Stimulated activated CD4-positive, alpha-beta T cell treated with anti-CD3 and anti-CD28 coated beads, Interleukin-1b, Interleukin-23, amount 100 ng/mL, for 4 hours (primary cell): ENCODE measurements at places on chromosomes 3 and 15.

GRCh38 chr3:57078344-57078634 is 17.8 kb downstream of the SPATA12 start:
- no peak for DNase-seq

DNA sequence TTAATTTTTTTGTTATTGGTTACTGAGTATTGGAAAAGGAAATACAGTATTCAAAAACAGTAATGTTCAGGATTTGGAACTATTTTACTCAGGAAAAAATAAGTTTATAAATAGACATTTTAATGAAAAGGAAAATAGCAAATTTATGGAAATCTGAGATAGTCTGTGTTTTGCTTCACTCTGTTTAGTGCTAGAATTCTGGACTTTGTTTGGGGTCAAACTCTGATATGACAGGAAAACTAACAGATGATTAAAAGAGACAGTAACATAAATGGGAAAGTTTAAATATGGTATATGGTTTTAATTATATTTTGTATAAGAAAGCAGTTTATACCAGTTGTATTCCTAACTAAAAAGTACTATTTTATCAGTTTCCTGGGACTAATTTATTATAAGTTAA is 17.4 kb downstream of the SETD5 start:
- no peak for DNase-seq

GRCh38 chr3:181362378-181362777 is 349.3 kb upstream of the SOX2 start:
- DNase-seq = no peak

GRCh38 chr15:85743392-85744055 is 51.2 kb downstream of the KLHL25 start:
- DNase-seq = no peak

- DNase-seq = no peak
Measured at GRCh38 chr3:157175691-157176507, 16.0 kb upstream of the CCNL1 start.

DNA sequence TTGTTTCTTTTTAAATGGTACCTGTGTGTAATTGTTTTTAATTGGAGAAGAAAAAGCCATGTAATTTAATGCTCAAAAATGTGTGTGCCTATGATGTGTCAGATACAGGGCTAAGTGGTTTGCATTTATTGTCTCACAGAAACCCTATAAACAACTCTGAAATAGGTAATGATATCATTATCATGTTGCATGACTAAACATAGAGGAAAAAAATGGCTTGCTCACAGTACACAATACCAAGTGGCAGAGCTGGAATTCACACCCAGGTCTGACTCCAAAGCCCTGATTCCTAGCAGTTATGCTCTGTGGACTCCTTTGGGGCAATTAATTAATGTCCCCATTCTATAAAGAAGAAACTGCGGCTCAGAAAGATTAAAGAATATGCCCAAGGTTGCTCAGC is 237.4 kb upstream of the TRIM42 start:
- no peak for DNase-seq

DNA sequence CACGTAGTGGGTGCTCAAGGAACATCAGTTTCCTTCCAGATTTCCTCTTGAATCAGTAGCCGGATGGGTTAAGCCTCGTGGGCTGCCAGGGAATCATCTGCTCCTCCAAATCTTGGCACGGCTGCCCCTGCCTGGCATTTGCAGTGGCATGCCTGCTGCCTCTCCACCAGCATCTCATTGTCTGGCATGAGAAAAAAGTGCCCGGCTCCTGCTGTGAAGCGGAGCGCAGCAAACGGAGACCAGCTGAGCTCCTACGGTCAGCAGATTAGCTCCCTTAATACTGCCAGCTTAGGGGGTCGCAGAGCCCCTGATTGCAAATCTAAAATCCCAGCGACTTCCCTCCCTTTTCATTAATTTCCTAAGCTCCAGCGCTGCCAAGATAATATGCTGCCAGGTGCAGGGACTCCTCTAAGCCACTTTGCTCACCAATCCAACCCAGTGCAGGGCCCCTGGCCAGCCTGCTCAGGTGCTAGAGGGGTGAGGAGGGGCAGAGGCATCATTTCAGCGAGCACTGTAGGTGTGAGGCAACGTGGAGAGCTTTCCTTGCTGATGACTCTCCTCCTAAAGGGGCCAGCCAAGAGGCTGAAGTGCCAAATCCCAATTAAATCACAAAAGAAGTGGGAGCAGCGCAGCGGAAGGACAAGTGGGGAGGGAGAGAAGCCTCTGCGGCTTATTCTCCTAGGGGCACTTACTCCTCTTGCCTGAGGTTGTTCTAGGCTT is 49.6 kb upstream of the ST8SIA2 start:
- no peak for DNase-seq

DNA sequence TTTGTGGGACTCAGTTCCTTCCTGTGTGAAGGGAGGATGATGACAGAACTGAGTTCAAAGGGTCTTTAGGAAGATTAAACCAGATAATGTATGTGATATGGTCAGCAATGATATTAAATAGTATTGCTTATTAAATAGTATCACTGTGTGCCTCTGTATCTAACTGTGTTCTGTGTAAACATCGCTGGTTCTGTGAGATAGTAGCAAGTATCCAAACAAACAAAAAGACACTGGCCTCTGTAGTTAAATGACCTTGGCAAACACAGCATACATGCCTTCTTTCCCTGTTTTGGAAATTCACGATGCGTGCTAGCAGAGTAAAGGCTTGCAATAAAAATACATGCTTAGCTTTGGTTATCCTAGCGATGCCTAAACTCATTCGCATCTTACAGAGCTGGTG is 76.1 kb downstream of the MESD start:
- no peak for DNase-seq

DNA sequence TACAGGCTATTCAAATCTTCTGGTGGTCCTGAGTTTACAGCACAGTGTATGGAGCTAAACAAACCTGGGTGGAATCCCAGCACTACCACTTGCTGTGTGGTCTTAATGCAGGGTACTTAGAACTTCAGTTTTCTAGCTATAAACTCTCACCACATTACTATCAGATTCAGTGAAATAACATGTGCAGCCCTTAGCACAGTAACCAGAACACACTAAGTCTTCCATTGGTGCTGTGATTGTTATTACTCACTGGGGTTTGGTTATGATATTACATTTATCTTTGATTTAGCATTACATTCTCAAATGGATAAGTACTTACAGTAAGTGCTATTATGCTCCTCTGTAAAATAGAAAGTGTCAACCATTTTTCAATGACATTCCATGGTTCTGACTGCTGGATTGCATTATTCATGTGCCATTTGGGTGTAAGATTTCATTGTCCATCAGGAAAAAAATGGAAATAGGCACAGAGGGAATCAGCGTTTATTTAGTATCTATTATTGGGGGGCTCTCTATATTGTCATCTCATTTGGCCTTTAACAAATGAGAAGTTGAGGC is 81.9 kb downstream of the PDE8A start:
- no peak for DNase-seq

- DNase-seq = no peak
Measured at GRCh38 chr15:39066677-39067076, 502.1 kb upstream of the RASGRP1 start.

DNA sequence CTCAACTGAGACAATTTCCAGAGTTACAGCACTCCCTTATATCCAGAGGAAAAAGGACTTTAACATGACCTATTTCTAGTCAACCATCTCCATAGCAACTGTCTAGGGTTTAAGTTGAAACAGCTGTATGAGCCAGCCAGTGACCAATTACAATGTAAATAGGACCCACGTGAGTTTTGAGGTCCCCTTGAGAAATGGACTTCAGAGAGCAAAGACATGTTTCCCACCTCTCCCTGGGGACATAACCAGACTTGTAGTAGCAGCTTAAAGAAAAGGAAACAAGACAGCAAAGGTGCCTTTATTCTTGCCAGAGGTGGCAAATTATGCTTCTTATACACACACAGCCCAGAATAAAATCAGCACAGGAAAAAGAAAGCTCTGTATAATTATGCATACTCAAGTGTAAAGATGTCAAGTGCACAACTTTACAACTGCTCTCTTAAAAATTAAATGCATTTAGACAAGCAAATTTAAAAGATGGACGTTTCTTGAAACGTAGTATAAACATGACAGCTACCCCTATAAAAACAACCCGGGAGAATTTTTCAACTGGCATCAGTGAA is 40.2 kb downstream of the SUMF1 start:
- DNase-seq = no peak

DNA sequence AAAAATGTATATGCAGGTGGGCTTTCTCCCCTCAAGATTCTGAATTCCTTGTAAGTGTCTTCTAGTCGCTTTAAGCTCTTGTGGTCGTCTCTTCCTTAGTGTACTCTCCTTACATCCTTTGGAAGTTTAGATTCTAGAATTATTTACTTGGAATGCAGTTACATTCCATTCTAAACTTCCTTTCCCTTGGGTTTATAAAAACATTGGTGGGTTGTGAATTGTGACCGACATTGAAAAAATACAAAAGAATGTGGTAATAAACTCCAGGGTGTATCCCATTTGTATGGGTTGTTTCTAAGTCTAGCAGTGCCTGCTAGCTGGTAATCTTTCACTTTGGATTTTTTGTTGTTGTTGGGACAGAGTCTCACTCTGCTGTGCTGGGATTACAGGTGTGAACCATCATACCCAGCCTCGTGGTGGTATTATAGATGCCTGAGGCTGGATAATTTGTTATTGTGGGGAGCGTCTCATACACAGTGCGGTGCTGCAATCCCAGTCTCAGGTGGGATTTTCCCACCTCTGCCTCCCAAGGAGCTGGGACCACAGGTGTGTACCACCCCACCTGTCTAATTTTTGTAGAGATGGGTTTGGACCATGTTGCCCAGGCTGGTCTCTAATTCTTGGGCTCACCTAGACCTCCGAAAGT is 9.1 kb downstream of the CHD2 start:
- DNase-seq = no peak

GRCh38 chr3:57411715-57412114 is 119.2 kb upstream of the ASB14 start:
- no peak for DNase-seq

DNA sequence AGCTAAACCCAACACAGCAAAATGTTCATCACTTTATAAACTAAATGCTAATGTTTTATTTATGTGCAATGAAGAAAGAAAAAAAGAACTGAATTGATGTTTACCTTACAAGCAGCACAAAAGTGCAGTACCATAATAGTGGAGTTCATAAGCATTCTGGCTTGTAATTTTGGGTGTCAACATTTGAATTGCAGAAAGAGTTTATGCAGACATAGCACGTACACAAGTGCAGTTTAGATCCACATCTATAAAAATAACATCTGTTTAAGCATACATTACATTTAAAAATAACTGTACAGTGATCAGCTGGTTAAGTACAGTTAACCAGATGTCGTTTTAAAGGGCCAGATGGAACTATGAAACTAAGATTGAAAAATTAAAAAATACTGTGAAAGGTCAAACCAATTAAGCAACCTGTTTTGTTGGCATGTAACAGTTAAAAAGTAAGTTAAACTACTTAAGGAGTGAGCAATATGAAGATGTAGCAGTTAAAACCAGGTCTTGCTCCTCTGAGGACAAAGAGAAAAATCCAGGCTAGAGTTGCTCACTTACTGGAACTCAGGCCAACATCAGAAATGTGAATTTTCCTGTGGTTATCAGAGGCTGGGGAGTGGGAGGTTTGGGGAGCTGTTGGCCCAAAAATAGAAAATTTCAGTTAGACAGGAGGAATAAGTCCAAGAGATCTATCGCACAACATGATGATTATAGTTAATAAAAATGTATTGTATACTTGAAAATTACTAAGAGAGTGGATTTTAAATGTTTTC is 204.9 kb upstream of the MDFIC2 start:
- no peak for DNase-seq

DNA sequence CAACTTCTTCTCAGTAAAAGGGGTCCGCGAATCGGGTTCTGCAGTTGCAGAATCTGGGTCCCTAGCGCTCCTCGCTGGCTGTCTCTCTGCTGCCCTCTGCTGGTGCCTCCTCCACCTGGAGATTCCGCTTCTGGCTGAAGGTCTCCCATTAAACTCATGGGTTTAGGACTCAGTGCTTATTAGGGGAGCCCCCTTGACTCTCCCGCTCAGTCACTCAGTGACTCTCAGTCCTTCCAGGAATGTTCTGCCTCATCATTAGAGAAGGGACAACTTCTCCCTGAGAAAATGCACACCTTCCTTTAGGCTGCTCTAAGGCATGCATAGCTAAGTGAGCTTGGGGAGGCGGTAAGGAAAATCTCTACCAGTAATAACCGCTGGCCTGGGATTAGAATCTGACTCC is 7.1 kb downstream of the CPN2 start:
- DNase-seq = peak; percentile 67

DNA sequence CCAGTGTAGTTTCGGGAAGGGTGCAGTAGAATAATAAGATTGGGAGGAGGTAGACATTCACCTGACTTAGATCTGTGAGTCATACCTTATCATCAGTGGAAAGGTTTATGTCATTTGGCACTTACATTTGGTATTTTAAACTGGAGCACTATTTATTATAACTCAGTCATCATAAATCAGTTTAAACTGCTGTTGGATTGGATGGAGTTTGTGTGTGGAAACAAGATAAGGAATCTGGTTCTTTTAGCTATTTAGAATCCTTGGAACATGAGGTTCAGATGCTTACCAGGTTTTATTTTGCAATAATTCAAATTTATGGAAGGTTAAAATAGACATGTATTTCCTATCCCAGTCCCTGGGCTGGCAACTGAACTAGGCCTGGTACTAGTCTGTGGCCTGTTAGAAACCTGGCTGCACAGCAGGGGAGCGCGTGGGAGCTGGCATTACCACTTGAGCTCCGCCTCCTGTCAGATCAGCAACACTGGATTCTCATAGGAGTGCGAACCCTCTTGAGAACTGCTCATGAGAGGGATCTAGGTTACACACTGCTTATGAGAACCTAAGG is 34.5 kb downstream of the ZFAND6 start:
- DNase-seq = peak; percentile 8

DNA sequence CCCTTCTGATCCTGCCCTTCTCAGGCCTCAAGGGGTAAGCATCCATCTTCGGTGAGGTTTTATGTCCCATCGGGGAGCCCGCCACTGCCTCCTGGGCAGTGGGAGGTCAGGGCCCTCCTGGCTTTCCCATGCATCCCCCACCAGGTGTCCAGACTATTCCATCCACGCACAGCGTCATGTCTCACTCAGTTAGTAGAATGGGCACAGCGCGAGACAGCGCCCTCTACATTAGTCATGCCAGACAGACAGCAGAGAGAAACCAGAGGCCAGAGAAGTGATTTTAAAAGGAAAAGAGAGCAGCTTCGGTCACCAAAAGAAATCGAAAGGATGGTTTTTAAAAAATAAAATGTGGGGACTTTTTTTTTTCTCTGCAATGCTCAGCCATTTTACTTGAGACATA is 49.8 kb downstream of the ZDHHC3 start:
- DNase-seq = no peak

- no peak for DNase-seq
Measured at GRCh38 chr3:136943436-136943835, 14.3 kb upstream of the IL20RB start.
